Kidney capillary endothelial cell (primary cell): ENCODE measurements at places on chromosomes 12 and 14.

GRCh38 chr14:100543471-100544455, 43.5 kb downstream of the BEGAIN start:
- no peak for DNase-seq

GRCh38 chr12:119328111-119328510, 6.4 kb upstream of the CCDC60 start:
- no peak for DNase-seq

DNA sequence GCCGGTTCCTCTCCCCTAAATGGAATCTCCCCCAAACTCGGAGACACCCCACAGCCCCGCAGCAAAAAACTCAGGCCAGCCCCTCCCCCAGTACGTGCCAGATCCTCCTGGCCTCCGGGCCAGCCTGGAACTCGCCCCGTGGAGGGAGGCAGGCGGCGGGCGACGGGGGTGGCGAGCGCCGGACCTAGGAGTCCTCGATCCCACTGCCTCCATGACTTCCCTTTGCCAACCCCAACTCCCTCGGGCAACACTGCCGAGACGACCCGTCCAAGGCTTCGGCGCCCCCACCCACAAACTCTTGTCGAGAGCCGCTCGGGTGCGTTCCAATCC, 400 bp downstream of the ADCY6 start:
- DNase-seq: no peak

- no peak for DNase-seq
Observed at GRCh38 chr12:132248453-132249167, 80.8 kb downstream of the GALNT9 start.

- no peak for DNase-seq
Observed at GRCh38 chr12:50394469-50395029, 1.9 kb downstream of the FAM186A start.

DNA sequence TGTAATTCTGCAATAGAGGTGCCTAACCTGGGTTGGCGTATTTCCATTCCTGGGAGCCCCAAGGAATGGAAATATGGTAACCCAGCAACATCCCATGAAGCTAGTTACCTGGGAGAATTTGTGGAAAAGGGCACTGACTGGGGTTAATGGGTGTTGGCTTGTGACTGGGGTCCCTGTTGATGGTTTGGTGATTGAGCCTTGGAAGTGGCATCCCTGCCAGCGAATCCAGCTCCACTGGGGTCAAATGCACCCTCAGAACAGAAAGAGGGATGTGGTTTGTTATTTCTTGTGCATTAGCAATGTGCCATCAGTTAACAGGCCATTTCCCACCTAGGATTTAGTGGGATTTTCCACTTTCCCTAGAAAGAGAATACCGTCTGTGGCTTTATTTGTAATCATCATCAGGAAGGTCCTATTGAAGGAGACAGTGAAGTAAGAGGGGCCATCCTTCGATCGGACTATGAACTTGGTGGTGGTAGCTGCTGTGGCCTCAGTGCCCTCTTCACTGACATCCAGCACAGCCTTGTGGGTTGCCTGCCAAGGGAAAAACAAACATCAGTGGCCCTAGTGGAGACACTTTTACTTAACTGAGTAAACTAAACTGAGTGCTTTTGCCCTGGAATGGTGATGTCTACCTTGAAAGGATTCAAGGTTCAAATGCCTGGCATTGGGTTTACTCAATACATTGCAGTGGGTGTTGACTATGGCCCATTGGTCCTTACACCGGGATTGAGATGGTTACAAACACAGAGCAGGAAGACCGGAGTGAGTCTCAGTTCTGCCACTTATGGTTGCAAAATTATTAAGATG, 10.4 kb upstream of the SERPINA11 start:
- no peak for DNase-seq

DNA sequence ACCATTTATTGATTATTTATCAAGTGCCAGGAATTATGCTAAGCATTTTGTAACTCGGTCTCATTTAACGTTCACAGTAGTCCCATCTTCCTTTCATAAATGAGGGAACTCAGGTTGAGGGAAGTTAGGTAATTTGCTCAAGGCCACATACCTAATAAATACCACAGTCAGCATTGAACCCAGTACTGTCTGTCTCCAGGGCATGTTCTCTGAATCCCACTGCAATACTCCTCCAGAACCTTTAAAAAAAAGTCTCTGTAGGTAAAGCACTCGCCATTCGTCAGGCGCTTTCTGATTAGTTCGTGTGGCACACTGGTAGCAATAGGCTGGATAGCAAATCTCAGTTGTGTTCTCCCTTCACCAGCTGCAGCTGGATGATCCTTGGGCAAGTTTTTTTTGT, 14.3 kb downstream of the SLC17A8 start:
- no peak for DNase-seq

DNA sequence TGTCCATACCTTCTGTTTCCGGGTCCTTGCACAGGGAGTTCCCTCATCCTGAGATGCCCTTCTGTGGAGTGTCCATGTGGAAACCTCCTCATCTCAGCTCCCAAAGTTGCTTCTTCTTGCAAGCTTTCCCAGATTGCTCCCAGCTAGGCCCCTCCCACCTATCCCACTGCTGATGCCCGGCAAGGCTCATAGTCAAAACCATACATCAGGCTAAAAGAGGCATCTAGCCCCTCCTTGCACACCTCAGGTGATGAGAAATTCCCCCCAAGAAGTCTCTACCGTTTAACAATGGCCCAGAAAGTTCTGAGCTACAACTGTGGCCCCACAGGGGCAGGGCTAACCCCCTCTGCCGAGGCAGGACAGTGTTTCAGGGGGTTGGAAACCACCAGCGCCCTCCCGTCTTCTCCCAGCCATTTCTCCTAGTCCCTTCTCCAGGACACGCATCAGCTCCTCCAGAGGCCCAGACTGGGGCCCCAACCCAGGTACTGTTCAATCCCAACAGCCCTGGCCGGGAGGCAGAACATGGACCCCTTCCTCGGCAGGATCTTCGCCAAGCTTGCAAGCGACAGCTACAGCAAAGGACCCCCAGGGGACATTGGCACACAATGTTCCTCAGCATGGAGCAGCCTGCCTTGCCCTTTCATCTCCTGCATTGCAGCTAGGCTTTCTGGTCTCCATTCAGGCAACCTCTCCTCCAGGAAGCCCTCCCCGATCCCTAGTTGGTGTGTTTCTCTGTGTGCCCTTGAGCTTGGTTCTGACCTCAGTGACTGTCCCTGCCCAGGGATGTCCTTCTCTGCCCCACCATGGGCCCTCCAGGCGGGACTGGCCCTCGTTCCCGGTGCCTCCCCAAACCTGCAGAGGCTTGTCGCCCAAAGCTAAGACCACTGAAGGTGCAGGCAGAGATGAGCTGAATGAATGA, 4.5 kb upstream of the BEGAIN start:
- DNase-seq: no peak

- no peak for DNase-seq
Observed at GRCh38 chr12:57491393-57492280, 3.8 kb downstream of the MARS1 start.

GRCh38 chr12:3098436-3098835, 21.3 kb downstream of the TSPAN9 start:
- no peak for DNase-seq

- no peak for DNase-seq
Observed at GRCh38 chr14:100295376-100296105, 10.7 kb downstream of the SLC25A29 start.

- DNase-seq: no peak
Observed at GRCh38 chr12:124278389-124279101, 16.3 kb upstream of the RFLNA start.

- no peak for DNase-seq
Observed at GRCh38 chr12:130127912-130128789, 34.1 kb upstream of the FZD10 start.

GRCh38 chr14:102225386-102225785, 79.6 kb downstream of the MOK start:
- no peak for DNase-seq

- DNase-seq: no peak
Observed at GRCh38 chr14:35534208-35534872, 376 bp downstream of the INSM2 start.

DNA sequence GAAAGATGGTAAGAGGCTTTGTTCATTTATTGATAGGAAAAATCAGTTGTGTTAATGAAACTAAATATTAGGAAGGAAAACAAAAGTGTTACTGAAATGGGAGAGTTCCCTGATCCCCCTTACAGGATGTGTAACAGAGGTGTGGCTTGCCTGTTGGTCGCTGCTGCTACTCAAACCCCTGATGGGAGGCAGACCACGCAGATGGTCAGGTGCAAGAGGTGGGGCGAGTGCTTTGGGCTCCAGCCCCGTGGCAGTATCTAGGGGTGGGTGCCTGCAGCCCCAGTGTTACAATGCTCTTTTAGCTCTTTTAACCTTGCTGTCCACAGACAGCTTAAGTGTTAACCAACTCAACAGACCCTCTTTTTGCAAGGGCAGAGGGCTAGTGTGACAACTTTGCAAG, 319.6 kb upstream of the DCN start:
- no peak for DNase-seq

DNA sequence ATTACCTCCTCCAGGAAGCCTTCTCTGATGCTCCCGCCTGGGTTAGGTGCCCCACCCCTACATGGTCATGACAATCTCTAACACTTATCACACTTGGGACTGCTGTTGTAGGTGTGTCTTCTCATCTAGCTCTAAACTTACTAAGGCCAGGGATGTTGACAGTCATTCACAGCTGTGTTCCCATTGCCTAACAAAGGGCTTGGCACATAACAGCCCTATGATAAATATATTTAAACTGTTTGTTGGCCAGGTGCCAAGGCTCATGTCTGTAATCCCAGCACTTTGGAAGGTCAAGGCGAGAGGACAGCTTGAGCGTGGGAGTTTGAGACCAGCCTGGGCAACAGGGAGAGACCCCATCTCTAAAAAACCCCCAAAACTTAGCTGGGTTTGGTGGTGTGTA, 98.8 kb upstream of the RGS6 start:
- DNase-seq: no peak

DNA sequence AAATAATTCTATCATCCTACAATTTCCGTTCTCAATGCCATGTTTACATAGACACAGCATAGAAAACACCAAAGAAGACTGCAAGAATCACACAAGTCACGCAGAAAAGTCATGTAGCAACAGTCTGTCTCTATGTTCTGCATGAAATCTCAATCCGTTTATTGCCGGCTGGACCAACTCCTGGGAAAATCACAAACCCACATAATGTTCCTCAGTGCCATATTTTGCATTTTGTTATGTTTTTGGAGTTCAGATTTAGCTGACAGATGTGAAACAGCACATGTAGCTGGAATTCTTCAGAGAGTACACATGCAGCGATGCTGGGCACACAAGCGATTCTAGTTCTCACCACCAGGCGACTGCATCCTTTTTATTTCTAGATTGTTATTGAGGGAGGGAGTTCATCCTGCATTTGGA, 193.1 kb downstream of the APAF1 start:
- DNase-seq: no peak

DNA sequence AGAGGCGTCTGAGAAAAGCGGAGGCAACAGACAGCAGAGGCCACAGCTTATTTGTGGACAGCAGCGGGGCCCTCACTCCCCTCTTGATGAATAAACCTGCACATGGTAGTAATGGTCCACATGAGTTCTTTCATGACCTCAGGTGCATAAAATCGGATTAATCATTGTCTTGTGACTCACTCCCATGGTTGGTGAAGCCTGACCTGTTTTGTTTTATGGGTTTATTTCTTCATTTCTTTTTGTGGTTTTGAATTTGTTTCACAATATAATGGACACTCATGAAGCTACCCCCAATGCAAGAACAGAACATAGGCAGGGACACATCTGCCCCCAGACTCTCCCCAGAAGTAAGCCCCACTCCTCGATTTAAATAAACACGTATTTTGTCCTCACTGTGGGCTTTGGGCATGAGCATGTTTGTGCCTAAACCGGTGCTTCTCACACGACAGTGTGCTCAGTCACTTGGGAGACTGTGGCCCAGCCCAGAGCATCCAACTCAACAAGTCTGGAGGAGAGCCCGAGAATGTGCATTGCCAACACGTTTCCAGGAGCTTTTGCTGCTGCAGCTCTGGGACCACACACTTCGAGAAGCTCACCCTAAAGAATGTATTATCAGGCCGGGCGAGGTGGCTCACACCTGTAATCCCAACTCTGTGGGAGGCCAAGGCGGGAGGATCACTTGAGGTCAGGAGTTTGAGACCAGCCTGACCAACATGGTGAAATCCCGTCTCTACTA, 116.1 kb downstream of the SCARB1 start:
- DNase-seq: no peak

DNA sequence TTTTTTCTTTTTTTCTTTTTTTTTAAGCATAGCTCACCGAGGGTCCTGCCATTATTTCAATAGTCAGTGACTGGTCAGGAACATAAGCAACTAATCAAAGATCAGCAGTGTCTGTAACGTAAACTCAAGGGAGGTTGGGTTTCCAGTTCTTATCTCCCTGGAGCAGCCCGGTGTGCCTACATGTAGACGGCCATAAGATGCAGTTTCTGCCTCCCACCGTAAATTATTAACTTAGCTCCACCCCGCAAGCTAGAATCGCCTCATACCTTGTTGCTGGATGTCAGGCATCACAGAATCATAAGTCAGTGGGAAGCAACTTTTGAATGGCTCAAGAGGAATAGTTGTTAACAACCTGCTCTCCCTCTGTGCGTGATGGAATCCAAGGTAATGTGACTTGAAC, at the start of gene MYO1H:
MYO1H (plus strand) TSS at position 312 of the 400 bp plus-strand sequence; CDS start at position 373, 61 bp downstream.
- no peak for DNase-seq

DNA sequence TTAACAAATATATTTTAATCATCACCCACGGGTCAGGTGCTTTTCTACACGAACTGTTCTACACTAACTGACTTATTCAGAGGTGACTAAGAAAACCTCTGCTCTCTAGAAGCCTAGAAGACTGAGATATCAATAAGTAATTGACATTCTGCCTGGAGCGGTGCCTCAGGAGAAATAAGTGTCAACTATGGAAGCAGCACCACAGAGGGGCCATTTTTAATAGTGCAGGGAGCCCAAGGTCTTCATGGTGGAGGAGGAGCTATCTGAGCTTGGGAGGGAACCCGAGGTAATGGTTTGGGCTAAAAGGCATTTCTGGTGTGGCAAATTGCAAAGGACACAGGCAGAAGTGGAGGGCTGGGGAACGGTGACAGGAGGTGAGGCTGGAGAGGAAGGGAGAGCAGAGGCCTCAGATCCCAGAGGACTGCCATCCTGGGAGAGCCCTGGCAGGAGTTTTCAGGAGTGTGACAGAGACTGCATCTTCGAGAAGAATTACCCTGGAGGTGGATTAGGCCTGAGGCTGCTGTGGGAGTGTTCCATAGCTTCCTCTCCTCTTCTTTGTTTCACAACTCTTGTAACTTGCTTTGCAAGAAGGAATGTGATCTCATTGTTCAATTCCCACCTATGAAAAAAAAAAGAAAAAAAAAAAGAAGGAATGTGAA, 123.1 kb downstream of the NPAS3 start:
- DNase-seq: no peak

DNA sequence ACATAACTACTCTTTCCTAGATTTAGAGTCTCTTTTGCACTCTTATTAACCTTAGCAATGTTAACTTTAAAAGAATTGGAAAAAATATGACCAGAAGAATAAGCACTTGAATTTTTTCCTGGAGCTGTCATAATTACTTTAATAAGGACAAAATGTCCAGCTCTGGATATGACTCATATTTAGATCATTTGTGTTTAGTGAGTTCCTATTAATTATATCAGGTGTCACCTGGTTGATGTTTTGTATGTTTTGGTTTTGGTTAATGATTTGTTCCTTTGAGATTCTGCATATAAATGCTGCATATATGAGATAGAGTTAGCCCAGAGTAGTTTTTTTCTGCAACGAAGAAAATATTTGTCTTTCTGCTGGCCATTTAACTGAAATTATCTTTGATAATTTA, 5.1 kb downstream of the CLECL1 start:
- no peak for DNase-seq

GRCh38 chr12:89521364-89522223, 3.0 kb downstream of the GALNT4 start:
- no peak for DNase-seq
